ENCODE measurements at places on chromosomes 6 and 20.

DNA sequence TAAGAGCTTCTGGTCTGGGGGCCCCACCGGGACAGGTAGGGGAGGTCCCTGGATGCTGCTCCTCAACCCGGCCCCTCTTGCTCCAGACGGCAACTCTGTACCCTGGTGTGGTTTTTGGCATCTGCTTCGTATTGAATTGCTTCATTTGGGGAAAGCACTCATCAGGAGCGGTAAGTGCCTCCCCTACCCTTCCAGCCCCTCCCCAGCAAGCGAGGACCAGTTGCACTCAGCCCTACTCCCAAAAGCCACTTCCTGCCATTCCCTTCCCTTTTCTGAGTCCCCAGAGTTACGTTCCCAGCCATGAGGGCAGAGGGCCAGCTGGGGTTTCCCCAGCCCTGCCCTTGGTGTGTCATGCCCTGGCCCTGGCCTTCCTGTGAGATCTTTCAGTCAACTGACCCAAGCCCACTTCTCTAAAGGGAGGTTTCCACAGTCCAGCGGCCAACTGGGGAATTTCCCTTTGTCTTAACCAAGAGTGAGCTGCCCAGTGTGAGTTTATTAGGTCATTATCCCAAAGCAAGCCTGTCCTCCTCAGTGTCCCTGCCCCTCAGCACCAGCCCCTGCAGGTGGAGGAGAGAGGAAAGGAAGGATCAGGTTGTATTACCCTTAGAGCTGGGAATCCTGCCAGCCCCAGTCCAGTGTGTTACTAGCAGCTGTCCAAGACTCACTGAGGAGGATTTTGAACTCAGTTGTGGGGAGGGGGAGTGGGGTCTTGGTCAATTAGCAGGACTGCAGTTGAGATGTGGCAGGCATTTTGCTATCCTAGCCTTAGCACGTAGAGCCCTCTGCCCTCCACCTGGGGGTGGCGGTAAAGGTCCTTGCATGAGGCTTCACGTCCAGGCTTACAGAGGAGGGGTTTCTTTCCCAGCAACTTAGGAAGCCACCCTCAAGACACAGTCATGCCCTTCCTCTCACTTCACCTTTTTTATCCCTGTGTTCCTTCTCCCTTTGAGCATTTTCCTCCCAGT, 45.8 kb downstream of the TM9SF4 start:
- peak; percentile 14 for DNase-seq

DNA sequence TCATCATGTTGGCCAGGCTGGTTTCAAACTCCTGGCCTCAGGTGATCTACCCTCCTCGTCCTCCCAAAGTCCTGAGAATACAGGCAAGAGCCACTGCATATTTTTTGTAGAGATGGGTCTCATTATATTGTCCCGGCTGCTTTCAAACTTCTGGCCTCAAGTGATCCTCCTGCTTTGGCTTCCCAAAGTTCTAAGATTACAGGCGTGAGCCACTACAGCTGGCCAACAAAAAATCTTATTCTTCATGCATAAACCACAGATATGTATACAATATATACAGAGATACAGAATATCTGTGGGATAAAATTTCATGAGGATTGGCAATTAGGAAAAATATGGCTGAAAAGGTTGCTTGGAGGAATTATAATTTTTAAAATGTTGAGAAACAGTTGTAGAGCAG, 49.9 kb downstream of the SLC35A1 start:
- no peak for DNase-seq

GRCh38 chr20:57390604-57391438, at the start of gene RBM38:
RBM38 (plus strand) TSS chr20:57391396; CDS start chr20:57391582, 186 bp downstream.
- DNase-seq, result peak; percentile 70

GRCh38 chr6:129645830-129646579, 64.0 kb downstream of the ARHGAP18 start:
- DNase-seq, result no peak

Measured in activated CD4-positive, alpha-beta T cell treated with anti-CD3 and anti-CD28 coated beads, Interleukin-2, amount 50 U/mL, for 1 hour (primary cell).